Activated T-cell treated with anti-CD3 and anti-CD28 coated beads, Interleukin-2, amount 50 U/mL, for 72 hours (primary cell): ENCODE measurements at places on chromosomes 12 and 14.

- DNase-seq = no peak
Observed at GRCh38 chr14:75369506-75369905, 58.3 kb upstream of the JDP2 start.

GRCh38 chr12:51536159-51536558, 54.9 kb upstream of the SCN8A start:
- no peak for DNase-seq

DNA sequence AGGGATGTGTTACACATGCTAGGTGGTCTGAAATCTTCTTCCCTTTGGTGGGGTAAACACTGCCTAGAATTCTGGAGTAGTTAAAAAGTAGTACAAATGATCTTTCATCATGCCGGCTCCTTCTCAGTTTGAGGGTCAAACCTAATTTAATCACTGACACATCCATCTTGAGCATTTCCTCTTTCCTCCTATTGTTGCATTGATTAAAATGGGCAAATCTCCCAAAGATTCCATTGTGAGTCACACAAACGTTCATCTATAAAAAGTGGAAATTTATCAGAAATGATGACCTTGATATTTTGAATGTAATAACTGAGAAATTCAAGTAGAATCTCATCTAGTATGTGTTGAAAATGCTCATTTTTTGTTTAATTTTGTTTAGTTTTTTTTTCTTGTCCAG, 996.0 kb downstream of the NRXN3 start:
- no peak for DNase-seq

- DNase-seq = no peak
Observed at GRCh38 chr12:12877781-12878455, 13.4 kb upstream of the GPRC5A start.

DNA sequence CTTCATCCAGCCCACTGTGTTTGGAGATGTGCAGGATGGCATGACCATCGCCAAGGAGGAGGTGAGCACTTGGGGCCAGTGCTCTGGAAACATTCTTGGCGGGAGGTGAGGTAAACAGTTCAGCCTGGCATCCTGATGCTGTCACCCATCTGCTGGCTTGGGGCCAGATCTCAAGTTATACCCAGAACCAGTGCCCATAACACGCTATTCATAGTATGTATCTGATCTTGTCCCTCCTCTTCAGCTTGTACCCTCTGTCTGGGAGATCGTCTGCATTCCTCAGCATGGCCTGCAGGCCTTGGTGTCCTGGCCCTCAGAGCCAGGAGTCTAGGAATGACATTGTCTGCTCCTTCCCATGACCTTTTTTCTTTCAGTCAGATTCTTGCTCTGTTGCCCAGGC, 31.4 kb downstream of the ALDH2 start:
- DNase-seq = no peak

DNA sequence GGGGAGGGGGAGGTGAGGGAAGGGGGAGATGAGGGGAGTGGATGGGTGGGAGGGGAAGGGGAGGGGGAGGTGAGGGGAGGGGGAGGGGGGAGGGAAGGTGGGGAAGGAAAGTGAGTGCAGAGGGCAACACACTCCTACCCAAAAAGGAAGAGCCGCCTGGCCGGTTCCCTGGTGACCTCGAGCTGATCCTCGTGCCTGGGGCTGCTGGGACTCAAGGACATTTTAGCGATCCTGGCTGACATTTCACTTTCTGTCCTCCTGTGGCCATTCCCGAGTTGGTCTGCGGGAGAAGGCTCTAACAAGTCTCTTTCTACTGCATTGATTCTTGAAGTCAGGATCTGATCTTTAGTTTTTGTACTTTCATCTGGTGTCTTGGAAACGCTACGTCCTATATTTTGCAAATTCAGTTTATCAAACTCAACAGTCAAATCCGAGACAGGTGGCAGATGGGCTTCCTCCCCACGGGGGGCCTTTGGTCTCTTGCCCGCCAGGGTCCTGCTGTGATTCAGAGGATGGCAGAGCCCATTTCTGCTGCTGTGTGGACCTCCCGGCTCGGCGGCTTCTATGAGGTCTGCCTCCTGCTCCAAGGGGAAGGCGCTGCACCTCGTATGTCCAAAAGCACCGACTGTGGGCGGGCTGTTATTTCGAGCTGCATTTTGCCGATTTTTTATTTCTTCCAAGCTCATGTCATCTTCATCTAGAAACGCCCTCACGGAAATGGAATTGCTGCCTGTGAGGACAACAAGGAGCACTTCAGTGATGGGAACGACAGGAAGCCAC, 19.1 kb downstream of the PGAM5 start:
- DNase-seq = no peak

- DNase-seq = no peak
Observed at GRCh38 chr14:50835280-50835679, 4.3 kb upstream of the NIN start.

- DNase-seq = no peak
Observed at GRCh38 chr14:73761618-73762355, 47.6 kb upstream of the PNMA1 start.

DNA sequence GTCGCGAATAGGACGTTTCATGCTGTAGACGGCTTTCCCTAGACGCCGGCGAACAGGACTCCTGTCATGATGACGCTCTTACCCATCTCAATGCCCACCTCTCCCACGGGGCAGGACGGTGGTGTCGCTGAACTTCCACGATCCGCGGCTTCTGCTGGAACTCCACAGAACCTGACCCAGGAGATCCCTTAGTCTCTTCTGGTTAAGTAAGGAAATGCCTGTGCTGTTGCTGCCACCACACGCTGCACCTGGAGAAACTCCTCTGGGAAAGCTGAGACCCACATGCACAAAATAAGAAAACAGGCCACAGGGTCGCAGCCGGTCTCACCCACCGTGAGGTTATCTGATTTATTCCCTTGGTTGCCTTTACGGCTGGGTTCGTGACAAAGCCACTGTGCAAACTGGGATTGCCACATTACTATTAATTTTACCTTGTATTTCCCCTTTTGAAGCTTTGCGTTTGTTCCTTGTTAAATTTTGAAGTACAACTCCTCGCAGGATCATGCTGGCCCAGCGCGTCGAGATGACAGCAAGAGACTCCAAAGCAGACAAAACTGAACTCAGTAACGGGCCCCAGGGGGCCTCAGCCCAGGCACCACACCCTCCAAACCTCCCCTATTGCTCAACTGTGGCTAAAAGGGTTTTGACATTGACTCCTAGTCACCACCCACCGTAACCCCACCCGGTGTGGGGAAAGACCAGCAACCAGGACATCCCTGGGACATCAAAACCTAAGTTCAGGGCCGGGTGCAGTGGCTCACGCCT, 9.2 kb upstream of the MMP17 start:
- DNase-seq = no peak

DNA sequence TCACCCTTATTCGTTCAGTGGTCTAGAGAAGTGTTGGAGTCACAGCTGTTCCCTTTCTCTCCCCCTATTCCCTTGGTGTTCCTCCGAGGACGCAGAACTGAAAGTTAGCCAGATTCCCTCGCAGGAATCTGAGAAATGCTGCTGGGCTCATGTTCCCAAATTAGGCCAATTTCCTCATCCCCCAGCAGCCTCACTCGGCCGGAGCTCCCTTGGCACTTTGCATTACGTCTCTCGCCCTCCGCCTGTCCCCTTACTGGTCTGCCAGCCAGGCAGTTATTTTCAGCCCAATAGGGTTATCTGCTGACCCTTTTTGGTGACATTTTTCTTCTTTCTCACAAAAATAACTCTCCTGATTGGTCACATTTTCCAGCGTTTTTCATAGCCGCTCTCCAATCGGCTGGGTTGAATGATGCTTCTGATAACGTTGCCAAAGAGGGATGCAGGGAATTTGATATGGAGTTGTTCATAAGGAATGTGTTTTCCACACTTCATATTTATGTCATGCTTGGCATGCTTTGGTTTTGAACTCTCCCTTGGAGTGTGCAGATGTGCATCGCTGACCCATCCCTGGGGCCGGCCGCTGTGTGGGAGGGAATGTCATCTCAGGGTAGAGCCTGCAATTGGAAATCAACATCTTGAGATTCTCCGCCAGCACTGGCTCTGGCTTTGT, 9.9 kb downstream of the IFT43 start:
- DNase-seq = no peak

GRCh38 chr12:89179245-89179644, 173.1 kb downstream of the DUSP6 start:
- DNase-seq = no peak

GRCh38 chr14:70317969-70318634, 41.4 kb downstream of the COX16 start:
- no peak for DNase-seq

GRCh38 chr14:56617084-56617483, 37.5 kb downstream of the TMEM260 start:
- no peak for DNase-seq

- DNase-seq = no peak
Observed at GRCh38 chr12:114913871-114914801, 230.2 kb upstream of the TBX3 start.

- no peak for DNase-seq
Observed at GRCh38 chr14:67710209-67710608, 8.5 kb downstream of the RDH12 start.
